Astrocyte (in vitro differentiated cells and primary cell): ENCODE measurements at places on chromosomes 4 and X.

GRCh38 chr4:6582889-6583490 lies 8.0 kb downstream of the MAN2B2 start:
- peak; percentile 34 for DNase-seq

DNA sequence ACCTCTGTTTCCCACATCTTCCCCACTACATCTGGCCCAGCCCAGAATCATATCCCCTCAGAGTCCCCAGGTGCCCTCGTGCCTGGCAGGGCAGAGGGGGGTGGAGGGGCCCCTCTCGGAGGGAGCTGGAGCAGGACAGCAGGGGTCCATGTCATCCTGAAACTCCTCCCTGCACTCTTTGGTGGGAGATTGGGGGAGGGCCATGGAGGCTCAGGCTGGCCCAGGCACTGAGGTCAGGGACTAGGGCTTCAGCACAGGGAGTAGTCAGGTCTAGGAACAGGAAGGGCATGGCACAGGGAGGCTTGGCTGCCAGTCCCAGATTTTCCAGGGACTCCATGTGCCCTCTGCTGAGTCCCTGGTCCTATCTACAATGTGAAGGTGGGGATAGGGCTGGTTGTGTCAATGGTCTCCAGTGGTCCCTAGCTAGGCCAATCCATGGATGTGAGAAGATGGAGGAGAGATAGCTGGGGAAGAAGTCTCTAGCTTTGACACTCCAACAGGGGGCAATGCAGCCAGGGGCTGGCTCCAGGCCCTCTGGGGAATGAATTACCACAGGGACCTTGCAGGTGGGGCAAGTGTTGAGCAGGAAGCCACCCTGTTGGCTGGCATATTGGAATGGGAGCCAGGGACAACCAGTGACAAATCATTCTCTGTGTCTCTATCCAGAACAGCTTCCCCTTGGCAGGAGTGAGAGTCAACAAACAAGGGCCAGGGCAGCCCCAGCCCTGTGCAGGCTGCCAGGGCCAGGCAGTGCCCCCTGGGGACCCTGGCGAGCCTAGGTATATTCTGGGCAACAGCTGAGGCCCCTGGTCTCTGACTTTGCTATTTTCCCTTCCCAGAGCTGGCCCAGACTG lies 154.4 kb downstream of the EFNB1 start:
- no peak for DNase-seq

DNA sequence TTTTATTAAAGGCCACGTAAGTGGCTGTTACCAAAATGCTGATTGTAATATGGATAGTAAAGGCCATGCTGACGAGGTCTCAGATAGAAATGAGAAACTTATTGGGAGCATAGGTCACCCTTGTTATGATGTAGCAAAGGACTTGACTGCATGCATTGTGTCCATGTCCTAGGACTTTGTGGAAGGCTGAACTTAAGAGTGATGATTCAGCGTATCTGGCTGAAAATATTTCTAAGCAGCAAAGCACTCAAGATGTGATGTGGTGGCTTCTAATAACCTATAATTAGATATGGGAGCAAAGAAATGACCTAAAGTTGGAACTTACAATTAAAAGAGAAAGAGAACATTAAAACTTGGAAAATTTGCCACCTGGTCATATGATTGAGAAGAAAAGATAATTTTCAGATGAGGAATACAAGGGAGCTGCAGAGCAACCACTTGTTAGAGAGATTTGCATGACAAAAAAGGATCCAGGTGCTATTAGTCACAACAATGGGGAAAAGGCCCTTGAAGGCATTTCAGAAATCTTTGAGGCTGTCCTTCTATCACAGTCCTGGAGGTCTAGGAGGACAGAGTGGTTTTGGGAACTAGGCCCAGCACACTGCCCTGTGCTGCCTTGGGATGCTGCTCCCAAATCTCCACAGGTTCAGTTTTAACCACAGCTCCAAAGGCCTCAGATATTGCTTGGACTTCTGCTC lies 793.7 kb upstream of the LCORL start:
- no peak for DNase-seq

- DNase-seq, result peak; percentile 39
Measured at GRCh38 chr4:6349896-6350603, 80.4 kb downstream of the WFS1 start.

GRCh38 chr4:87865960-87866598 lies 33.3 kb downstream of the MEPE start:
- DNase-seq, result peak; percentile 57

DNA sequence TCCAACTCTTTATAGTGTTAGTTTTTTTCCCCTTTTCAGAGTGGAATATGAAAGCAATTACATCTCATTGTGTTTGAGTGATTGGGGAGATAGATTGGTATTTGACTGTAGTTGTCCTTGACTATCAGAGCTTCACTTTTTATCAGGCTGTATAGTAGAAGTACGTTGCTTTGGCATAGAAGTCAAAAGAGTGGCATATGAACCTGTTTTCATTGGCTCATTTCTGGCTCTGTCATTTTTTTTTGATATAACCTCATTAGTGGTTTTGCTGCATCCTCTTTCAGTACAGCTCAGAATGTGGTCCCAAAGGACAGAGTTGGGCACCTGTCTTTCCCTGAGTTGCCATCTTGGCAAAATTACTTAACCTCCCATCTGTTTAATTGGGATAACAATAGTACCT lies 1.4 kb downstream of the TMA16 start:
- DNase-seq, result no peak

DNA sequence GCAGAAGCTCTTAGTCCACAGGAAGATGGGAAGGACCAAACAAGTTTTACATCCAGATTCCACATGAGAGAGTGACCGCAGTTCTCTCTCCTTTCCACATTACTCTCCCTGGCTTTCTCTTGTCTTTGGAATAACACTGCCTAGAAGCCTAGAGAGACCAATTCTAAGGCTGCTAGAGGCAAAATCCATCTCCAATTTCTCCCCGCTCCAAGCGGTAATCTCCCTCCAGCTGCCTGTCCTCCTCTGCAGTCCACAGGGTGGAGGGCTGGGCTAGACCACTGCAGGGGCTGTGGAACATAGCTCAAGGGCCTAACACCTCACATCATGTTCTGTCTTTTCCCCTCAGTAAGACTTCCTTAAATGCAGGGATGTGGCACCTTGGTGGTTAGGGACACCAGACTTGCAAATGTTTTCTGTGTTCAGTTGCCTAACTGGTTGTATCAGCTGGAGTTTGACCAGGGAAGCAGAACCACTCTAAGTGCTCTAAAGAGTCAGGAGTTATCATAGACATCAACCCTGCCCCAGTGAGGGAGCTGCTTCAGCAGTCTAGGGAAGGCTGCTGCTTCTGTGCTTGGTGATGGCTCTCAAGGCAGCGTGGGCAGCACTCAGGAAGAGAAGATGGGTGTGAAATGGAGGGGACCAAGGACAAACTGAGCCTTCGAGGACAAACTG lies 423.1 kb downstream of the BCOR start:
- no peak for DNase-seq

GRCh38 chr4:66501997-66502396 lies 831.7 kb upstream of the EPHA5 start:
- no peak for DNase-seq

GRCh38 chr4:25397305-25397704 lies 20.2 kb downstream of the ANAPC4 start:
- DNase-seq, result no peak

GRCh38 chr4:176150356-176150682 lies 45.1 kb downstream of the SPATA4 start:
- DNase-seq, result peak; percentile 17

- peak; percentile 37 for DNase-seq
Measured at GRCh38 chrX:39157796-39158195, 356.5 kb downstream of the MID1IP1 start.

DNA sequence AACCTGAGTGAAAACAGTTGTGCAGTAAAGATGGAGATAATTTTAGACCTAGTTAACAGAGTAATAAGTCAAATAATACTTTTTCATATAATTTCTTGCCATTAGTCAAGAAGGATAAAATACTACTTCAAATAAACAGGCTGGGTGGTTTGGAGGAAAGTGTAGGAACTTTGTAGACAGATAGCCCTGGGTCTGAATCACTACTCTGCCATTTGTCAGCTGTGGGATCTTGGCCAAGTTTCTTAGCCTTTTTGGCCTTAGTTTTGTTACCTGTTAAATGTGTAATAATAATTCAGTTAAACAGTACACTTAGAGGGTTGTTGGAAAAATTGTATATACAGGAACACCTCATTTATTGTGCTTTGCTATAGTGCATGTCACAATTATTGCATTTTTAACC lies 163.7 kb downstream of the NPNT start:
- DNase-seq, result peak; percentile 2

- DNase-seq, result no peak
Measured at GRCh38 chr4:105998171-105999063, 103.1 kb downstream of the NPNT start.

GRCh38 chr4:71944956-71945355 lies 86.8 kb upstream of the NPFFR2 start:
- DNase-seq, result peak; percentile 42

DNA sequence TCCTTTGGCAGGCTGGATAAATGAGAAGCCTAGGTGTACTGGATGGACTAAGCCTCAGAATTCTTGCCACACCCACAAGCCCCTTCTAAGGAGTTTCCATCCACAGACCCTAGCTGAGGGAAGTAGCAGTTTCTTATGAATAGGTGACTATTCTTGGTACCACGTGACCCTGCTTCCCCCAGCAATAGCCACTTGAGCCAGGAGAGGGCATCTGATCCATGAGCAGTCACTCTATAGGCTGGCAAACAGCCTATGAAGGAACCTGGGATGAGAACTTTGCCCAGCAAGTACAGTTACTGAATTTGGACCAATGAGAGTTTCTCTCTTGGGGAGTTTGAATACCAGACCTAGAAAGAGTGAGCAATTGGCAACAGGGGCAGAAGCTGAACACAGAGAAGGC lies 84.0 kb downstream of the RTL9 start:
- peak; percentile 14 for DNase-seq

- DNase-seq, result no peak
Measured at GRCh38 chr4:8547912-8548730, 32.1 kb upstream of the GPR78 start.

- DNase-seq, result no peak
Measured at GRCh38 chr4:5922556-5922955, 29.7 kb upstream of the CRMP1 start.

GRCh38 chr4:173498771-173499170 lies 31.3 kb downstream of the HAND2 start:
- DNase-seq, result no peak
